ENCODE measurements at places on chromosomes 7 and 10.

DNA sequence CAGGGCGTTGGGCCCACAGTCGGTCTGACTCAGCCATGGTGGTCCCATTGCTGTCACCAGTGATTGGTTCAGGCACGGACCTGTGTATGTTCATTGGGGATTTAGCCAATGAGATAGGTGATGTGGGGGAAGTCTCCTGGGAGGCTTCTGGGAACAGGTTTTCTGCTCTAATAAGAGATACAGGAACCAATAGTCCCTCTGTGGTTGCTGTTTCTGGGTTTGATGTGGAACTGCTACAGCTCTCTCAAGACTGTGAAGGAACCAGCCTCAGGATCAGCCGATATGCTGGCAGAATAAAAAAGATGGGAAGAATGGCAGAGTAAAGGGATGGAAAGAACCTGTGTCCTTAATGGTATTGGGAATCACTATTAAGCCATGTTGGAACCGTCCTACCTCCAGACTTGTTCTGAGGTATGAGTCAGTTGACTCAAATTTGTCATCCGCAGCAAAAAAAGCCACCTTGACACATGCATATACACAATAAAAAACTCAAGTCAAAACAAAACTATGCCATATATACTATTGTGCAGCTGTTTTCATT is 70.6 kb downstream of the MCMBP start:
- no peak for DNase-seq

- no peak for DNase-seq
Observed at GRCh38 chr10:113059371-113059780, 109.3 kb downstream of the TCF7L2 start.

DNA sequence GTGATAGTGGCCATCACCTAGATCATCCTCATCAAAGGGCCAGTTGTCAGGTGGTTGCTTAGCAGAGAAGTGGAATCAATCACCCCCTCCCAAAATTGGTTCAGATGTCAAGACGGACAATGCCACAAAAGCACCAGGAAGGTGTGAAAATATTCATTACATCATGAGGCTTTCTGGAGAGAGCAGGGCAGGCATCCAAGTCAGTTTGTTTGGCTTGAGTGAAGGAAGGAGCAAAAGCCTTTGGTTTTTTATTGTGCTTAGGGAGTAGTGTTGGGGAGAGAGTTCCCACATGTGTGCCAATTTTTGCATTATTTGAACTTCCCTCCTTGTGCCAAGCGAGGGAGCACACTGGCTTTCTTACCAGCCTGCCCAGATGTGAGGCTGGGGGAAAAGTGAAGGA is 1082.9 kb downstream of the LRMDA start:
- no peak for DNase-seq

- DNase-seq: no peak
Observed at GRCh38 chr7:148142660-148143248, 447.8 kb upstream of the C7orf33 start.

GRCh38 chr7:50614721-50615518 is 49.7 kb upstream of the DDC start:
- DNase-seq: no peak

GRCh38 chr10:12757351-12757750 is 244.2 kb downstream of the CCDC3 start:
- DNase-seq: no peak

DNA sequence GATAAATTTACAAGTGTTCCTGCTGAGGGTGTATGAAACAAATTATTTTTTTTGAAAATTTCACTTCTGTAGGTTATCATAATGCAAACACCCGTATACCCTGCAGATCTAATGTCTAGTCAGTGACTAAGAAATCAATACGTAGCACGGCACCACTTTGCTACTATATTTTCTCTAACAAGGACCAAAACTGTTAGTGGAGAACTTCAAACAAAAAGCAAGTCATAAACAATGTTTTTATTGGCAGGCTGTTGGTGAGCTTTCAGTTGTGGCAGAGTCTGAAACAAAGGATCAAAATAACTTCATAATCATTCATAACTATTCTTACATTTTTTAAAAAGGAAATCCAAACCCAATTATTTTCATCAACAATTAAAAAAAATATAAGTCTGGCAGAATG is 11.8 kb downstream of the SEM1 start:
- no peak for DNase-seq

GRCh38 chr10:6173203-6173602 is 29.5 kb upstream of the PFKFB3 start:
- DNase-seq: peak; percentile 22
